HFFc6 (cell line): ENCODE measurements at places on chromosomes 6 and 20.
A peak's percentile ranks its signal among the peaks of the same experiment; 100 is the strongest.

DNA sequence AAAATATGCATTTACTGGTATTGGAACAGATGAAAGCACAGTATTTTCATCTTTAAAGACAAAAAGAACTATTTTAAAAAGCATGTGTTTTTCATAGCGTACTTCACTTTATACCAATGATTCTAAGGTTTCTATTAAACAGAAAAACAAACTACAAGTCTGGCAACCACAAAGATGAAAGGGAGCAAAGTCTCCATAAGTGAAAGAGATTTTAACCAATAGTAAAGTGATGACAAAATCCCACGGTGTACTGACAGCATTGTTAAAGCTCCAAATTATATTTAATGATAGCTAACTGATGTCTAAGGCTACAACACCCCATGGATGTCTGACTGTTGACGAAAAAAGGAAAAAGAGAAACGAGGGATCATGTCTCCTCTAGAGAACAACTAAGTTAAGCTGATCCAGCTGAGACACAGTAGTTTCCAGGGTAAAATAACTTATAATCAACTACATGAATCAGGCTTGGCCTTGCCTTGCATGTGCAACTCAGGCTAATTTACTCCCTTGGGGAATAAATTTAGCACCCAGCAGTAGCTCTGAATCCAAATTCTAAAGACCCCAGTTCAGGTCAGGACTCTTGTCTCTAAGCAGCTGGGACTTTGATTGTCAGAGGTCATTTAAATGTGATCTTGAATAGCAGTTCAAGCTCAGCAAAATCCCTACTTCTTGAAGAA lies 56.0 kb upstream of the TAB2 start:
- no peak for DNase-seq

GRCh38 chr6:15608396-15608795 lies 54.4 kb downstream of the DTNBP1 start:
- DNase-seq: peak; percentile 81

DNA sequence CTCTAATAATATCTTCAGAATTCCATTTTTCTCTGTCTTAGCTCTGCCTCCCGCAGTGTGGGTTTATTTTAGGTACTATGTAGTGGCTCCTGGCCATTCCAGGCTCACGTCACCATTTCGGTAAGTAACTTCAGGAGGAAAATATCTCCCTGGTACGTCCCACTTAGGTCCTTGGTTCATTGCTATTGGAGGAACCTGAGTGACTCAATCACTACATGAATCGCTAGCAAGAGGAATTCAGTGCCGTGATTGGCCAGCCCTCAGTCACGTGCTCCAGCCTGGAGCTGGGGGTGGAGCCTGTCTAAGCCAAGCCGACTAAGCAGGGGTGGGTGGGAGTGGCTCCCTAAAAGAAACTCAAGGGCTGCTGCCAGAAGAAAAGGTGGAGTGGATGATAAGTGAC lies 67.3 kb upstream of the E2F3 start:
- DNase-seq: no peak

DNA sequence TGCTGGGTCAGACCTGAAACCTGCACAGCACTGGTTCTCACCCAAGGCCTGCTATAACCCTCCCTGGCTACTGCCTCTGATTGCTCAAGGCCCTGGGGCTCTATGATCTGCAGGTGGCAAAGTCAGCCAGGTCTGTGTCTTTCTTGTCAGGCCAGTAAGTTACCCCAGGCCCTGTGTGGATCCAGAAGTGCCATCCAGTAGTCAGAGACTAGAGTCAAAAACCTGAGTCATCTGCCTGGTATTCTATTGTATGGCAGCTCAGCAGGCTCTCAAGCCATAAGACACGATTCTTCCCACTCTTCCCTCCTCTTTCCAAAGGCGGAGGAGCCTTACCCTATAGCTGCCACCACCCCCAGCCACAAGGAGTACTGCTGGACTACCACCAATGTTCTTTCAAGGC lies 593.0 kb downstream of the FRK start:
- no peak for DNase-seq

GRCh38 chr6:25700761-25701160 lies 48.7 kb downstream of the SCGN start:
- DNase-seq: no peak

- peak; percentile 73 for DNase-seq
Observed at GRCh38 chr20:33803921-33804337, 7.2 kb upstream of the CHMP4B start.

DNA sequence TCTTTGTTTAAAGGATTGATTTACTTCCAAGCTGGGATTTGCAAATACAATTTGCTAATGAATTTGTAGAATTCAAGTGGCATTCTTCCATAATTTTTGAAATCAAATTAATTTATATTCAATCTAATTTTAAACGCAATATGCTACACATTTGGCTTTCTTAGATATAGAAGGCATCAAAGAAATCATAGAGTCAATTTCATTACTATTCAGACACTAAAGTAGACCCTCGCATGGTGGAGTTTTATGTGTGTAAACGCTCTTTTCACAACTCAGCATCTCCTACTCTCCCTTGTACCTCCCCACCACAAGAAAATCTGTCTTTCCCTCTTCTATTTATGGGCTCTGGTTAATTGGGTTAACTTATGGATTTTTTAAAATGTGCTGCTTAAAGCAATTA lies 144.3 kb downstream of the DOK5 start:
- no peak for DNase-seq

GRCh38 chr6:133062077-133062476 lies 179.1 kb upstream of the EYA4 start:
- DNase-seq: no peak

DNA sequence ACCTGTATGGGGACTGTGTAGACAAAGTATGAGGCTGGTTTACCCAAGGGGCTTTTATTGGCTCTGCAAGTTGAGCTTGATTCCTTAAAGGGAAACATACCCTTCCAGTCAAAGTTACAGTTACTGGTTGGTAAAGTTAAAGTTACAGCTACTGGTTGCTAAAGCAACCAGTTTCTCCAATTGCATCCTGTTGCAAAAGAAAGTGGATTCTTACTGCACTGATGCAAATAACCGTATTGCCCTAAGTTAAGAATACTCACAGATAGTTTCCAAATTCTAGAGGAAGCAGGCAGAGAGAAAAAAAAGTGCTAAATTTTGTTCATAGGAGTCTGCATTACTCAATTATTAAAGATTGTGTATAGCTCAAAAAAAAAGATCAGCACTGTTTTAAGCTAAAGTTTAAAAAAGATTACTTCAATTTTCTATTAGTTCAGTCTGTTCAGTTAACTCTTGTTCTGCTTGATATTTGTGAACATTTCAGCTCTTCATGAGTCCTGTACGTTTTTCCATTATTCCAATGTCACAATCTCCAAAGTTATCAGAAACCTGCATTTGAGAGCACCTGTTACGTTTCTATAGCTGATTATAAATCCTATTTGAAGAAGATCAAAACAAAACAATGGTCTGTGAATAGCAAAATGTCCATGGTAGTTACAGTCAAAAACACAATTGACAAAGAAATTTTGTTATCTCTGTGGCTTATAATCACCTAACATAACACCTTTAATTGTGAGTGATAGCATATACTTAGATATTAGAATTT lies 8.6 kb upstream of the IL22RA2 start:
- DNase-seq: no peak

- peak; percentile 44 for DNase-seq
Observed at GRCh38 chr6:156589281-156589680, 187.9 kb upstream of the ARID1B start.

DNA sequence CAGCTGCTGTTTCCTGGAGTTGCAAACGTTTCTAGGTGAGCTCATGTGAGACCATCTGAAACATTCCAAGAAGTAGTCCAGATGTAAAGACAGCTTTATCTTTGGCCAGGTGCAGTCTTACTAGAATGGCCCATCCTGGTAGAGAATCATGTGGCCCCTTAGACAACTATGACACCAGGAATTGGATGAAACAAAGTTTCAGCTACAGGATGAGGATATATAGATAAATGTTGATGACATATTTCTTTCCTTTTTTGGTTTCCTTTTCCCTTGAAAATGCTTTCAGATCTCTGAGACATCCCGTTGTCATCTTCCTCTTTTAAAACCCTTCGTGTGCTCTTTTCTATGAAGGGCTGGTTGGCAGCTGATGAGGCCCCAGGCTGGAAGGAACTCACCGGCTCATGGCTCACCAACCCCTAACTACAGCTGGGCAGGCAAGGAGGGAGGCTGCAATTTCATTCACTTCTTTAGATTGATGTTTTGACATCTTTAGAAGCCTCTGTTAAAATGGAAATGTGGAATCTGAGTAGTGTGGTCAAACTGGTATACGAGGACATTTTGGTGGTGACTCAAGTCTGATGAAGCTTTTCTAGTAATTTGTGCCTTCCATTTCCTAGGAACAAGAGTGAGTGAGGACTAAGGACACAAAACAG lies 167.9 kb upstream of the TNFAIP3 start:
- DNase-seq: peak; percentile 19

GRCh38 chr6:45827952-45828530 lies 187.6 kb downstream of the CLIC5 start:
- no peak for DNase-seq

- DNase-seq: no peak
Observed at GRCh38 chr6:110882274-110882619, 7.7 kb downstream of the AMD1 start.

DNA sequence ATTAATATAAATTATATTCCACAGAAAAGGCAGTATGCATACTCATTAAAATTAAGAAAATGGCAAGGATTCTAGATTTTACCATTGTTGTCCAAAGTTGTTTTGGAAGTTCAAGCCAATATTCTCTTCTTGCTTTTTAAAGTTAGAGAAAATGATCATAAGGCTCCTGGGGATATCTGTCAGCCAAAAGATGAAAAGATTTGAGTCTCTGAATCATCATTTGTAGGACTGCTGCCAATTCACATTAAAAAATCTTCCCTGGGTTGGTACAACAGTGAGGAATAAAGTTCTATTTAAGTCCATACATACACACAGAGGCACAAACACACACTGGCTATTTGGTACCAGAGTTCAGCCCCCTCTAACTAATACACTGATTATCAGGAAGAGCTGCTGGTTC lies 620.1 kb downstream of the COL12A1 start:
- DNase-seq: peak; percentile 21

DNA sequence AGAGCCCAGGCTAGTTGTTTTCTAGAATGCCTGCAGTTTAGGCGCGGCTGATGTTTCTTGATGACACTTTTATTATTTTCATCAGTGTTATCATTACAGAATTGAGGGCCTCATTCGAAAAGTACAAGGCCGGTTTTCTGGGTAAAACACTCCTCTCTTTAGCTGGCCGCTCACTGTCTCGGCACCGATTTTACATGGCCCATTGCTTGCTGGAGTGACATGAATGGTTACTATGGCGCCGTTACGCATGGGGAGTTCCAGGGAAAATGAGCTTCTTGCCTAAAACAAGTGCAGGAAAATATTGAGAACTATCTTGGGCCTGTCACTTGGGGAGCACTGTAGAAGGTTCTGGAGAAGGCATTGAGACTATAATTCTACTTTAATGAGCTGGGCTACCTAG lies 317.8 kb downstream of the CDH4 start:
- DNase-seq: no peak

GRCh38 chr20:50980071-50980681 lies 21.6 kb downstream of the MOCS3 start:
- DNase-seq: peak; percentile 100

DNA sequence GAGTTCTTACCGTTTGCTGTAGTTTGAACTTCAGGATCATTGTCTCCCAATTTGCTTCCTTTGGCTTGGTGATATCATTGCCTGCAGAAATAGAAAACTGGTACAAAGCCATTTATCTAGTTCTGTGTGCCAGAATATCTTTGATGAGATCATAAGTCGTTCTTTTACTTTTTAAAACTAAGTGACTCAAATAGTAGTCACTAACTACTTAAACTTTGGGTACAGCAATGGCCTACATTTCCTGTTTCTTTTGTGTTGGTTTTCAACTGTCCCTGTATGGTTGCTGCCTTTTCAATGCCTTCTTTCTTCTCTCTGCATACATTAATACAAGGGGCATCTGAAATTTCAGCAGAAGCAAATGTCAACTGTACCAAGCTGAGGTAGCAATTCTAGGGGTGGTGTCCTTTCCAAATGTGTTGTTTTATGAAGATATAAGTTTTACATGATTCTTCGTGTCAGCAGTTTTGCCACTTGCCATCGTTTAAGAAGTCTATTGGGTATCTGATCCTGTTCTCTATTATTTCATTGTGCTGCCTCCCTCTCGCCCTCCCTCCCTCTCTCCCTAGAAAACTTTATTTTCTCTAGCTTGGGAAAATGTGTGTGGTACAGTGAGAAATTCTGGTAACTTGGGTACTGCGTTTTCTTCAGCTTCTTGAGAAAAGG lies 238.5 kb downstream of the FARS2 start:
- DNase-seq: peak; percentile 79

DNA sequence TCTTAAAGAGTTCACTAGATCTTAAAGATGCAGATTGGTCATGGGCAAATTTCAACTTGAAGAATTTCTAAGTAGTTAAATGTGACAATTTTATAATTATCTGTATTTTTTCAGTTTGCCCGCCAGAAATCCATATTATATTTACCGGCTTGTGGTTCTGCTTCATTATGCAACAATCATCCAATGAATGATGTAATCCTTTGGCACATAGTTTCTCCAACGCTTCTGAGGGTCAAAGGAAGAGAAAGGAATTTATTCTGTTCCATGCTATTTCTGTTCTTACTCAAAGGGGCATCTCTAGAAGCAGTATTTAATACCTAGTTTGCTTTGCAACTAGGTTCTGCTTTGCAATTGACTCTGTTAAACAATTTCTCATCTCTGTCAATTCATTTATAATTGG lies 359.3 kb upstream of the PLCB4 start:
- DNase-seq: no peak

DNA sequence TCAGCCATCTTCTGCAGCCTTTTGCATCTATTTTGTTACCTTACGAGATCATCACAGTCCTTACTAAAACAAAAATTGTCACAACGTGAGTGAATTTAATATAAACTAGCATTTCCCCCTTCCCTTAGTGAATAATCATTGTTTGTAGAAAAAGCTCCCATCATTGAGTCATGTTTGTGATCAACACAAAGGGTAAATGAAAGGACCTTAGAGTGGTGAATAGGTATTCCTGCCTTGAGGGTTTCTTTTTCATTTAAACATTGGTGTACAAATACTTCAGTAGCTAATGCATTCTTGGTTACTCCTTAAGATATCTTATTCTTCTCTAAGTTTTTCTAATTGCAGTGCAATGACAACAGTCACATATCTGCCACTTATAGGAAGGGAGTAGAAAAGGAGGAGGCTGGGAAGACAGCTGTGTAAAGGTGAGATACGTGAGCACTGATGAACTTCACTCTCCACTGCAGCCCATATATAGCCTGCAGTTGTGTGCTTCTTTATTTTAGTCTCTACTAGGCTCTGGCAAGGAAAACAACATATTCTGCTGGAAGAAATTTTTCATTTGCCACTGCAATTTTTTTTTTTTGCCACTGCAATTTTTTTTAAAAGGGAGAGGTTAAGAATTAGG lies 27.8 kb downstream of the ADGRG6 start:
- no peak for DNase-seq
